Stimulated activated CD8-positive, alpha-beta memory T cell treated with anti-CD3 and anti-CD28 coated beads, Interleukin-4, amount 100 ng/mL, for 4 hours (primary cell): ENCODE measurements at places on chromosomes 1 and 21.

GRCh38 chr21:43273016-43273707 is 104.4 kb downstream of the CRYAA start:
- no peak for DNase-seq

GRCh38 chr1:116772648-116773045 is 18.4 kb downstream of the CD2 start:
- no peak for DNase-seq

DNA sequence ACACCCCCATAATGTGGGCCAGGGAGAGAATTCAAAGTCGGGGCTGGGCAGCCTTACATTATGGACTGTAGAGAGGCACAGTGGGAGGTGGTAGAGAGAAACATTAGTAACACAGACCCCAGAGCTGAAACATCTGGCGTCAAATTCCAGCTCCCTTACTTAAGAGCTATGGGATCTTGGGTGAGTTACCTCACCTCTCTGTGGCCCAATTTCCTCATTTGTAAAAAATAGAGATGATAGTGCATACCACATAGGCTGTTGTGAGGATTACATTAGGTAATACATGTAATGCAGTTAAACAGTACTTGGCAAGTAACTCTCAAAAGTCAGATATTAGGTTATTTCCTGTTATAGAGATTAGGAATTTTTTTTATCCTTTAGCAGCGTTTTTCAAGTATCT is 160.5 kb upstream of the KIAA0040 start:
- no peak for DNase-seq

DNA sequence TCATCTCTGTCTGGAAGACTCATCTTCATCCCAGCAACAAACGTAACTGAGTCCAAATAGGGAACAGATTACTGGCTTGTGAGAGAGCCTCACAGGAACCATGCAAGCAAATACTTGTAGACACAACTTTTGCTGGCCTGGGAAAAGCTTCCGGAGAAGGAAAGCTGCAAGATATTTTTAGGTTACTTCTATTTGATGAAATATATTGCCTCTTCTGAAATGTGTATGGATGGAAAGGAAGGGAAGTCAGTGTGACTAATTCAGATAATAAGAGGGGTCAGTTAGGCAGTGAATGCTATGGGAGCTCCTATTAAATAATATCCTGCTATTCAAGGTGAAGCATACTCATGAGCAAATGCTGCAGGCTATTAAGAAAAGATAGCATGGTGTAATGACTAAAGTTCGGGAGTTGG is 20.4 kb upstream of the FGGY start:
- DNase-seq: no peak

- no peak for DNase-seq
These were observed 71.5 kb downstream of the USP24 start for GRCh38 chr1:55143684-55144083.

- DNase-seq: no peak
These were observed 9.8 kb upstream of the CYP2J2 start for GRCh38 chr1:59936358-59936821.

DNA sequence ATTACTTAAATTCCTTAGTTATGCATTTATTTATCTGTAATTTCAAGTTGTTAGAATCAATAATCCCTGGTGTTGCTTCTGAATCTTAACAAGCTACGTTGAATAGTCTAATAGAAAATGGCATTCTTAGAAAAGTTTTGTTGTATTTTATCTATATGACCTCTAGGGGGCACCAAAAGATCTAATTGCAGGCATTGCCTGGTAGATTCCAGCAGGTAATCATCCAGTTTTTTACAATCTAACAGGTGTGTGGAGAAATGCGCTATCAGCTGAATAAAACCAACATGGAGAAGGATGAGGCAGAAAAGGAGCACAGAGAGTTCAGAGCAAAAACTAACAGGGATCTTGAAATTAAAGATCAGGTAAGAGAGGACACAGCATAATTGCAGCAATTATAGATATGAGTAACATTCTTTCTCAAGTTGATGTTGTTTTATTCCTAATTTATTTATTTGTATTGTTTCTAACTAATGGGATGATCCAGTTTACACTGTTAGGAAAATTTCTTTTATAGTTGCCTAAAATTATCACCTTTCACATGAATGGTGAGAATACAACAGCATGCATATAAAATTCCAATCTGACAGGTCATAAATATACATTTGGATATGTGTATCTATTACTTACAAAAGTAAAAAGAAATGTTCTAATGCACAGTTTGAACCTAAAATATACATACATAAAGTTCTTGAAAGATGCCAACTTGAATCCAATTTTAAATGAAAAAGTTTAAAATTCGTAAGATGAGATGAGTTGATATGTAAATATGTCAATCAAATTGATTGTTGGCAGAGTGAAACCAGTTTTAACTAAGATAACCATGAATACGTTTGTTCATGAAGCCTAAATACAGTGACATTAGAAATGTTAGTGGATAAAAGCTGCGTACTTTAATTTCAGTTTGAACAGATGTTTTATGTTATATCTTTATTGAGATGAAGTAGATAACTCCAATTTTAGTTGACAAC is 88.4 kb downstream of the SDCCAG8 start:
- DNase-seq: no peak

GRCh38 chr1:77744576-77744975 is 15.1 kb downstream of the USP33 start:
- no peak for DNase-seq

DNA sequence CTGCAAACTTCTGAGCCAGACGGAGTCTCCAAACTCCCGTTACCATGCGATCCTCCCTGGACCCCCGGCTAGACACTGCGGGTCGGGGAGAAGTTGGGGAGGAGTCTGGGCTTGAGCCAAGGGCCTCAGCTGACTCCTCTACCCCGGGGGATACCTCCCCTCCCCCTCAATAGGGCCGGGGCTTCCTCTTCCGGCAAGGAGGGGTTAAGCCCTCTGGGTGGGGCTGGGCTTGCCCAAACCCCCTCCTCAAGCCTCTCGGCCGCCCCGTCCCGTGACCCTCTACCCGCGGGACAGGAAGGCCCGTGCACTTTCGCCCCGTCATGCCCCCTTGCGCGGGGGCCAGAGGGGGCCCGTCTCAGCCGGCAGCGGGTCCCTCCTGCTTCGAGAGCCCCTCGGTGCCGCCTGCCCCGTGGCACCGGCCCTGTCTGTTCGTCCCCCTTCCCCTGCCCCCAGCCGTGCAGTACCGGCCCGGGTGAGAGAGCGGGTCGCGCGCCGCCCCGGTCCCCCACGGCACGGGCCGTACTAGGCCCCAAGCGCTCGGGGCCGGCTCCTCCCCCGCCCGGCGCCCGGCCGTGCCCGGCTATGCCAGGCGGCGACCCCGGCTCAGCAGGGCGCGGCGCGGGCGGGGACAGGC is 652 bp downstream of the ARL8A start:
- no peak for DNase-seq

- peak; percentile 14 for DNase-seq
These were observed 227.7 kb upstream of the SAMSN1 start for GRCh38 chr21:14773777-14774345.

DNA sequence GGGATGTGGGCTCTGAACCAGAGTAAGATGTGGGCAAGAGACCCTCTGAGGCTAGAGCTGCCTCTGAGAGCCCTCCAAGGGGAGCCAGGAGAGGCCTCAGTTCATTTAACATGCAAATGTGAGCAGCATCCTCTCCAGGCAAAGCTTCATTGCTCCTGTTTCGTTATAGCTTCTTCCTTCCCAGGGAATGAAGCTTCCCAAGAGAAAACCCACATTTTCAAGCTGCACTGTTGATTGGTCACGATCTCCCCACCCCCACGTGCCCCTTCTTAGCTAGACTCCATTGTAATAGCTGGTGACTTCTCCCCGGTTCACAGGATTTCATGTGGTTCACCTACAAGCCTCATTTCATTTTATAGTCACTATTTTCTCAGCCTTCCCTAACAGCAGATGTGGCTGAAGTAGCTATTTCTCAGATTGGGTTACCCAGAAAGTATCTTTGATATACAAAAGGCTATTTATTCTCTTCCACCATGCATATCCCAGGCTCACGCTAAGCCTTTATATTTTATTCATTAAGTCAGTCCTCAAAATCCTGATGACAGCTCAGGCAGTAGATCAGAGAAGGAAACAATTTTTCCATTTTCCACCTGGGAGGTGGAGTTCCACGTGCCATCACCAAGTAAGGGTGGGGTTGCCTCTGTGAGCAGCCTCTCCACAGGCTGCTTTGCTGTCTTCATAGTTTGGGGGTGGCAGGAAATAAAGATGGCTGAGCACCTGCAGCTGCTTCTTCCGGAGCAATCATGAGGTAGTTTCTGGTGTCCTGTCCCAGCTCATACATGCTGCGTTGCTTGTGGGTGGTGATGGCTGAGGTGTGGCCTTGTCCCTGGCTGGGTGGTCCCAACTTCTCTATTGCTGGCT is 178.3 kb upstream of the RAB4A start:
- no peak for DNase-seq

GRCh38 chr1:3915551-3916121 is 15.6 kb upstream of the C1orf174 start:
- no peak for DNase-seq

GRCh38 chr1:215457213-215457612 is 109.9 kb upstream of the KCTD3 start:
- DNase-seq: no peak

DNA sequence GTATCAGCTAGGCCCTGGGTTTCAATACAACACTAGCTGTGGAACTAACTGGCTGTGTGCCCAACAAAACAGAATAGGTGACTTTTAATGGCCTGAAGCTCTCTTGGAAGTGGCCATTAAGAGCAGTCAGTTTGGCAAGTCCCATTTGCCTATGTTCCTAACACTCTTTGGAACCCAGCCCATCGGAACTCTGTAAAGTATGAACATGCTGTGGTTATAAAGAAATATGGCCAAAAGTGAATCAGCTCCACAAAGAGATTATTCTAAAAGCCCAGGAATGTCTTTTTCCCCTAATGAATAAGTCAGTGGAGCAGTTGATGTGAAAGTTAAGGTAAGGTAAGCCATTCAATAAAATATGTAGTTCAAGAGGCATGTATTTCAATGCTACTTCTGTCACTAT is 223.7 kb upstream of the ADAMTS5 start:
- DNase-seq: no peak

- DNase-seq: no peak
These were observed 31.1 kb downstream of the RWDD3 start for GRCh38 chr1:95265106-95265505.

DNA sequence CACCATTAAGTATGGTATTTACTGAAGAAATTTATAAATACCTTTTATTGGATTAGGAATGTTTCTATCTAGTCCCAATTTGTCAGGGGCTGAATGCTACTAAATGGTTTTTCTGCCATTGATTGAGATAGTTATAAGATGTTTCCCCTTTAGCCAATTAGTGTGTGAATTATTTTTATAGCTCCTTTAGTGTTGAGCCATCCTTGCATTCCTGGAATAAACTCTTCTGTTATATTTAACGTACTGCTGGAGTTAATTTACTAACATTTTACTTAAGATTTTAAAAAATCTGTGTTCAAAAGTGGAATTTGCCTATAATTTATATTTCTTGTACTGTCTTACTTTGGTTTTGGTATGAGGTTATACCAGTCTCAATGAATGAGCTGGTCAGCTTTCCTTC is 25.4 kb upstream of the LRRC3 start:
- DNase-seq: no peak

GRCh38 chr1:165863346-165863745 is 35.9 kb downstream of the UCK2 start:
- DNase-seq: no peak

DNA sequence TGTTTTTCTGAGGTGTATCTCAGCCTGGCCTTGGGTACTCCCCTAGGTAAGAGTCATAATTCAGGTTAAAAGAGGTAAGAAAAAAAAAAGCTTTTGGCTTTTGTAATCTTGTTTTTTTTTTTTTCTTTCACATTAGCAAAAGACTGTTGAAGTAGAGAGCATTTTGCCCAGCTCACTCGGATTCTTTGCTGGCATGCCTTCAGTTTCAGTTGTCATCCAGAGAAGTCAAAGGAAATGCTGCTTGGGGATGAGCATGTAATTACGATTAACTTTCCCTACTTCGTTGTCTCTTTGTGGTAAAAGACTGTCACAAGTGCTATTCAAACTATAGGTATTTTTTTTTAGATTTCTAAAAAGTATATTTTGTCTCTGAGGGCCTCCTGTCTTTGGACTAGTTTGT is 6.3 kb downstream of the BACH1 start:
- DNase-seq: no peak

DNA sequence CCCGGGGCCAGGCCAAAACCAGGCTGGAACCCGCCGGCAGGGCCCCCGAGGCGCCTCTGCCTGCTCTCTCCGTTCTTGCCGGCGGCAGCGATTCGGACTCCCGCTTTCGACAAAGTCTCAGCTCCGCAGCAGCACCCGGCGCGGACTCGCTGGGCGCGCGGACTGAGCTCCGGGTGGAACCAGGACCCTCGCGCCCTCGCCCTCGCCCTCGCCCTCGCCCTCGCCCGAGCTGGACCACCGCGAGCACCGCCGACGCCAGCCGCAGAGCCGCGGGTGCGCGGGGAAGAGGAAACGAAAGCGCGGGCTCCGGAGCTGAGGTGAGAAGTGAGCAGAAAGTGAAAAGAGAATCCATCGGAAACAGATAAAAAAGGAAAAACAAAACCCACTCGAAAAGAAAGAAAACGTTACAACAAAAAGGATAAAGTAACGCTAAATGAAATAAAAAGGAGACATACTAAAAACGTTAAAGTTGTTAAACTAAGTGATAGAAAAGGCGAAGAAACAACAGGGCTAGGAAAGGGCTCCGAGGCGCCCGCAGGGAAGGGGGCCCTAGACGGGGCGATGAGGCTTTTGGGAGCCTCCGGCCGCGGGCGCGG is 64.9 kb downstream of the MEF2D start:
- DNase-seq: no peak

GRCh38 chr21:44894687-44895302 is 21.3 kb upstream of the PTTG1IP start:
- no peak for DNase-seq

GRCh38 chr1:160451119-160451858 is 50.9 kb downstream of the VANGL2 start:
- no peak for DNase-seq

GRCh38 chr1:178619042-178619927 is 105.8 kb upstream of the RALGPS2 start:
- no peak for DNase-seq

- no peak for DNase-seq
These were observed 10.1 kb downstream of the ZZZ3 start for GRCh38 chr1:77672374-77672773.

GRCh38 chr1:226786550-226786949 is 47.5 kb upstream of the ITPKB start:
- DNase-seq: no peak

DNA sequence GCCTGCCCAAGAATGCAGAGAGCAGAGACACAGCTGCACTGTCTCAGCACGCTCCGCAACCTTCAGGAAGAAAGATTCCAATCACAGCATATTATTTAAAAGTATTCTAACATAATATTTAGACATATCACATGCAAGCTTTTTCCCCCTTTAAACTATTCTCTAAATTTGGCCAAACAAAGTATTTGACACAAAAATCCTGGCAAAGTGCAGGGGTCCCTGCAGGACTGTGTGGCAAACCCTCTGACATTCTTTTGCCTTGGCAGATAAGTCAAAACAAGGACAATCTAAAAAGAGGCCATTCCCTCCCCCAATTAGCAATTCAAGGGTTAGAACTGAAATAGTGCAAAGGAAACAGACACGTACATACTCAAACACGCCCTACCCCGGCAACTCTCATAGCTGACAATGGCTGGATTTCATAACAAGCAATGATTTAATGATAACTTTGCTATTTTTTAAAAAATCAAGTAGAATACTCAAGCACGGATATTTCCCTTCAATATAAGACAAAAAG is 225.3 kb downstream of the MRPL39 start:
- no peak for DNase-seq

GRCh38 chr1:54243022-54243421 is 43.1 kb downstream of the MRPL37 start:
- no peak for DNase-seq

GRCh38 chr1:112855152-112855828 is 100.7 kb downstream of the SLC16A1 start:
- DNase-seq: no peak
